ENCODE measurements at places on chromosomes 3 and 15.

GRCh38 chr3:46252980-46253379 lies 10.7 kb downstream of the CCR3 start:
- DNase-seq: no peak

DNA sequence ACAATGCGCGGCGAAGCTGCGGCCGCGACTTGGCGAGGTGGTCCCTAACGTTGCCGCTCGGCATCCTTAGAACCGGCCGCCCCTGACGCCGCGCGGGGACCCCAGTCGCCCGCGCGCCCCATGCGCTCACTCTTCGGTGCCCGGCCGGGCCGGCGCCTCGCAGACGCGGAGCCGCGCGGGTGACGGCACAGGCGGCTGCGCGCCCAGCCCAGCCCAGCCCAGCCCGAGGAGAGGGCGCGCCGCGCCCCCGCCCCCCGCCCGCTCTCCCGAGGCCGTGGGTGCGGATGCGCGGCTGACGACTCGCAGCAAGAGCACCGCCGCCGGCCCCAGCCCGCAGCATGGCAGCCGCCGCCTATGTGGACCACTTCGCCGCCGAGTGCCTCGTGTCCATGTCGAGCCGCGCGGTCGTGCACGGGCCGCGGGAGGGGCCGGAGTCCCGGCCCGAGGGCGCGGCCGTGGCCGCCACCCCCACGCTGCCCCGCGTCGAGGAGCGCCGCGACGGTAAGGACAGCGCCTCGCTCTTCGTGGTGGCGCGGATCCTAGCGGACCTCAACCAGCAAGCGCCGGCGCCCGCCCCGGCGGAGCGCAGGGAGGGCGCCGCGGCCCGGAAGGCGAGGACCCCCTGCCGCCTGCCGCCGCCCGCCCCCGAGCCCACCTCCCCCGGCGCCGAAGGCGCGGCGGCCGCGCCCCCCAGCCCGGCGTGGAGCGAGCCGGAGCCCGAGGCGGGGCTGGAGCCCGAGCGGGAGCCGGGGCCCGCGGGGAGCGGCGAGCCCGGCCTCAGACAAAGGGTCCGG lies 437 bp downstream of the KLF13 start:
- DNase-seq: peak; percentile 71

DNA sequence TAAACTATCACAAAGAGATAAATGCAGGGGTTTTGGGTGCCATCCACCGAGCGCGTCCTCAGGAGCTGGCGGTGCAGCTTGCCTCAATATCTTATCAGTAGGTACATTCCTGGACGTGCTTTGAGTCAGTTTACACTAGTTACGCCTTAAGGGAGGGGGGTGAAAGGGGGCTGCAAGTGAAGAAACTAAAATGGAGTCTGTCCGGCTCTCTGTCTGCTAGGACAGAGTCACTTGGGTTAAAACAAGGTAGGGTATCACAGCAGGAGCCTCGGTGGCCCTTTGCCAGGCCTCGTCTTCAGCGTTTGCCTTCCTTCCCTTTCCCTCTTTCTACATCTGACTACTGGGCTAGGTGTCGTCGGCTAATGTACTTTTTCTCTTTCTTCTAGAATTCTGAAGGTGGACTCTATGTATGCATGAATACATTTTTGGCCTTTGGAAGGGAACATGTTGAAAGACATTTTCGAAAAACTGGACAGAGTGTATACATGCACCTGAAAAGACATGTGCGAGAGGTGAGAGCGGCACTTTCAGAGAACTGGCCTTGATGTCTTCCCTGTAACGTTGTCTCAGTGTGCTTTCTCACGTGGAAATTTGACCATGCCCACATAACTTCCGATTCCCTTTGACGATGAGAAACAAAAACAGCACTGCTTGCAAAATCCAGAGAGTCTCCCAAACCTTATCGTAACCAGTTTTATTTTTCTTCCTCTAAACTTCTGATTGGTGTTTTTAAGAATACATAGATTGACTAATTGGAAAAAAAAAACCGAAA lies 28.8 kb downstream of the USP13 start:
- DNase-seq: no peak

GRCh38 chr15:45027220-45027619 lies 4.2 kb downstream of the SORD start:
- DNase-seq: no peak

DNA sequence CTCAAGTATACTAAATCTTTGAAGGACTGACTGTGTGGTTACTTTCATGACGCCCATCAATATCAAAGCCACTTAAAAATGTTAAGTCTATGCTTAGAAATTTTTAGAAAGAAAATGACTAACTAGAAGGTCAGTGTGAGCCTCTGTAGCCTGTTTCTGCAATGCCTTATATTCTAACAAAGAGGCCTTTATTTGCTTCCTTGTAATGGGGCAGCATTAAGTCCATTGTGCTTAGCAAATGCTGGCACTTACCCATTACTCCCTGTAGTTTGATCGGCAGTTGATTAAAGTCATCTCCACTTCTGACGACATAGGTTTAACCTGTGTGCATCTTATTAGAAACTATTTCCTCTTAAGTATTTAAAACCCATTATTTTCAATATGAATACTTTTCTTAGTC lies 91.6 kb upstream of the FAM98B start:
- no peak for DNase-seq

DNA sequence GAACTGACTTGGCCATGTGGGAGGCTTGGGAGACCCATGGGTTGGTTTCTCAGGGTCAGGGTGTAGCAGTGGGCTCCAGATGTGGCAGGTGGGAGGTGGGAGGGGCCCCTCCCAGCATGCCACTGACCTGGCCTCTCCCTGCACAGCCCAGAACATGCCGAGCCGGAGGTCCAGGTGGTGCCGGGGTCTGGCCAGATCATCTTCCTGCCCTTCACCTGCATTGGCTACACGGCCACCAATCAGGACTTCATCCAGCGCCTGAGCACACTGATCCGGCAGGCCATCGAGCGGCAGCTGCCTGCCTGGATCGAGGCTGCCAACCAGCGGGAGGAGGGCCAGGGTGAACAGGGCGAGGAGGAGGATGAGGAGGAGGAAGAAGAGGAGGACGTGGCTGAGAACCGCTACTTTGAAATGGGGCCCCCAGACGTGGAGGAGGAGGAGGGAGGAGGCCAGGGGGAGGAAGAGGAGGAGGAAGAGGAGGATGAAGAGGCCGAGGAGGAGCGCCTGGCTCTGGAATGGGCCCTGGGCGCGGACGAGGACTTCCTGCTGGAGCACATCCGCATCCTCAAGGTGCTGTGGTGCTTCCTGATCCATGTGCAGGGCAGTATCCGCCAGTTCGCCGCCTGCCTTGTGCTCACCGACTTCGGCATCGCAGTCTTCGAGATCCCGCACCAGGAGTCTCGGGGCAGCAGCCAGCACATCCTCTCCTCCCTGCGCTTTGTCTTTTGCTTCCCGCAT lies 7.9 kb upstream of the STAB1 start:
- DNase-seq: no peak

DNA sequence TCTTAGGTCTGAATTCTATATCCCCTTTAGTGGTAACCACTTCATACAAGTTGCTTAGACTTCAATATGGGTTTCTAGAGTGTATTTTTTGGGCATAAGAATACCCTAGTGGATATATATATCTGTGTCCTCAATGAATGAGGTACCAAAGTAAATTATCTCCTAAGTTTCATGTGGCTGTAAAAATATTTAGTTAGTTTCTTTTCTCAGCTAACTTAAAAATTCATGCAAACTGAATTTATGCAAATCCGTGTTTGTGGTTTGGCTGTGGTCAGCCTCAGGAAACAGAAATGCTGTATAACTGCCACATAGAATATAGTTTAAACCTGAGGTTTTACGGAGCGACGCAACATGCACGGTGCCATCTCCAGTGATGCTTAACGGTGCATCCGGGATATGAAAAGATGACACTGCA lies 80.3 kb downstream of the PEX5L start:
- DNase-seq: no peak

DNA sequence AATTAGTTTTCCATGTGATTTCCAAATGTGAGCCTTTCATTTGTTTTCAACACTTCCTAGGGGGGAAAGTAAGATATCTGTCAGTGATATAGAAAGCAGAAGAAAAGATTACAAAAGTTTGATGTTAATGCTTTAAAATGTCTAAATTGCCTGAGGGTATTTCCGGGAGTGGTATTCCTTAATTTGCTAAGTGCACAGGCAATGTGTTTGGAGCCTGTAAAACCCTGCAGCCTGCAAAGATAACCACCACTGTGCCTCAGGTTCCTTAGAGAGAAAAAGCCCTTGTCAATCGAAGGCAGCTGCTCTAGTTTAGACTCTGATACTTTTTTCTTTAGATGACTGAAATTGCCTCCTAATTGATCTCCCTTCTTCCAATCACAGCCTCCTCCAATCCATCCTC lies 154.9 kb downstream of the SSR3 start:
- no peak for DNase-seq

DNA sequence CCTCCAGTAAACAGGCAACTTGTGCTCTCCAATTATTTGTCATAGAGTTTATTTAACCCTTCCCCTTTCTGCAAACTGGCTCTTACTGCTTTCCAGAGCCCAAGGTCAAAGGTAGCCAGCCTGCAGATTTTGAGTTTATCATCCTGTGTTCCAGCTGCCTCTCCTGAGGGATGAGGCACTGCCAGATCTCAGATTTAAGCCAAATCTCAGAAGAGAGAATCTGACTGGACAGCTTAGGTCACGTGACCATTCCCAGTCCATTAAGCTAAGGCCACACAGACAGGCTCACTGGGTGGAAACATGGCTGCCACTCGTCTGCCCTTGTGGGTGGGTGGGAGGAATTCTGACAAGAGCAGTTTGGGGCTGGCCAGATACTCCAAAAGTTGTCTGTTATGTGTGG lies 8.6 kb upstream of the SIAH2 start:
- no peak for DNase-seq

GRCh38 chr15:75200765-75201615 lies 692 bp upstream of the C15orf39 start:
- peak; percentile 60 for DNase-seq

GRCh38 chr3:97882975-97883598 lies 61.3 kb downstream of the CRYBG3 start:
- no peak for DNase-seq

- no peak for DNase-seq
These were observed 746.4 kb upstream of the NR2F2 start for GRCh38 chr15:95584088-95584487.

- DNase-seq: no peak
These were observed 112.1 kb upstream of the MRPS22 start for GRCh38 chr3:139231555-139232281.
